ENCODE measurements at places on chromosomes 11 and 22. TPM values are rescaled to one million over a fixed set of nuclear protein-coding genes. Genes with fewer than 3 reads are reported as not detected.

The TMEM126B gene
- total RNA-seq: 59.8 TPM

The GAB4 gene
- total RNA-seq: not detected

The MMP27 gene
- not detected for total RNA-seq

The CCDC88B gene
- total RNA-seq: 4.9 TPM

The SSTR3 gene
- not detected for total RNA-seq

The POU2AF1 gene
- not detected for total RNA-seq

The TBCEL gene
- 9.7 TPM for total RNA-seq

Data from foreskin keratinocyte (primary cell).